Stomach (tissue), 19 donors: ENCODE measurements at places on chromosomes 12 and 14. TPM values are rescaled to one million over a fixed set of nuclear protein-coding genes. Genes with fewer than 3 reads are reported as not detected.

DNA sequence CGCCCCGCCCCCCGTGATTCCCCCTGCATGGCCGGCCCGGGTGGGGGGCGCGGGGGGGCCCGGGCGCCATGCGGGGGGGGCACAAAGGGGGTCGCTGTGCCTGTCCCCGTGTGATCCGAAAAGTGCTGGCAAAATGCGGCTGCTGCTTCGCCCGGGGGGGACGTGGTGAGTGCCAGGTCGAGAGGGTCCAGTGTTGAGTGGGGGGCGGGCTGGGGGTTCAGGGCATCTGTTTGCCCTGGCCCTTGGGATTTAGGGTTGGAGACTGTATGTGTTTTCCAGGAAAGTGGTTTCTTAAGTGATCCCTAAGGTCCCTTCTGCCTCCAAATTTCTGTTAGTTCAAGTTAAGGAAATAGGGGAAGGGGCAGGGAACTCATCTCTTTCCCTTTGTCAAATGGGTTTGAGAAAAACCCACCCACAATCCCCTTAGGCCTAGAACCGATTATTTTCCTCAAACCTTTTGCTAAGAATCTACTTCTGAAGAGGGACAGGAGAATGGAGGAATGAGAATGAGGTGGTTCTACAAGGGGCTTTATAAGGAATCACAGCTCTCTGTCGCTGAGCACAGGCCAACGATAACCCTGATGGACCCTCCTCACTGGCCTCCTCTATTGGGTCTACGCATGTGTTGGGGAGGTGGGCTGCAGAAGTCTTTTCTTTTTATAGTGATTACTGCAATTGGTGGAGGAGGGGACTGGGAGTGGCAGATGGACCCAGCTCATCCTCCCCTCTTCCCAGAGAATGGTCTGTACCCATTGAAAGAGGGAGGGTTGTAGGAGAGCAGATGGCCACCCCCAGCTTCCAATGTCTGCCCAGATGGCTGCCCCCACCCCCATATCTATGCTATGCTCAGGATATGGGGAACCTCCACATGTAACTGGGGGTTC is 834 bp downstream of the ARHGEF25 start:
- H3K36me3 ChIP-seq = peaks cover 5% of the 10 kb centered on the region
- H3K4me3 ChIP-seq = peak overlapping the region; percentile 71
- H3K27me3 ChIP-seq = peaks cover 71% of the 10 kb centered on the region
- DNase-seq = peak; percentile 21
- H3K4me1 ChIP-seq = peaks cover 63% of the 10 kb centered on the region

DNA sequence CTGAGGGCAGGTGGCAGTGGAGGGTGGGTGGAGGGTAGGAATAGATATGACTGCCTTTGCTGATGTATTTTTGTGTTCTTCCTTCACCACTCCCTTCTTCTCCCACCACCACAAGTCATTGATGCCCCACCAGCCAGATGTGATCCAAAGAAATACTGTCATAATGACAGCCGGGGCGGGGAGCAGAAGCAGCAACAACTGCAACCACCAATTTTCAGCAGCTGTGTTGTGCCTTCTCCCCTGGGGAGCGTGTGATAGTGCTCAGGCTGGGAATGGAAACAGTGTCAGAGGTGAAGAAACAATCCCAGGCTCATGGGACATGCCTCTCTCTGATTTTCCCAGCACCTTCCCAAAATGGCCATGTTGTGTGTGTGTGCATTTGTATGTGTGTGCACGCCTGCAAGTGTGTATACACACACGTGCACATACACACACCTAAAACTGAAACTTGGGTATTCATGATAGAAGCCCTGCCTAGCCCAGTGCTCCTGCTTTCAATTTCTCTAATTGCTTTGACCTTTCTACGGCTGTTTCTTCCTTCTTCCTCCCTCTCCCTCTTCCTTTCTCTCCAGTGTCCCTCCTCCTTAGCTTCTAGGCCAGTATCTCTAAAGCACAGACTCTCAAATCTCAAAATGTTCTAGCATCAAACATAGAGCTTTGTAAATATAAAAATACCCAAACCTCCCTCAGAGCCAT is 299.2 kb upstream of the FKBP4 start:
- H3K27me3 ChIP-seq = no peaks in the 10 kb centered on the region
- peaks cover 3% of the 10 kb centered on the region for H3K4me1 ChIP-seq
- no peaks in the 10 kb centered on the region for H3K36me3 ChIP-seq
- no peak overlapping the region for H3K4me3 ChIP-seq
- H3K27ac ChIP-seq = peak overlapping the region; percentile 49

GRCh38 chr12:115213538-115214016 is 529.6 kb upstream of the TBX3 start:
- H3K27me3 ChIP-seq = no peaks in the 10 kb centered on the region
- no peak for DNase-seq
- H3K36me3 ChIP-seq = no peaks in the 10 kb centered on the region

DNA sequence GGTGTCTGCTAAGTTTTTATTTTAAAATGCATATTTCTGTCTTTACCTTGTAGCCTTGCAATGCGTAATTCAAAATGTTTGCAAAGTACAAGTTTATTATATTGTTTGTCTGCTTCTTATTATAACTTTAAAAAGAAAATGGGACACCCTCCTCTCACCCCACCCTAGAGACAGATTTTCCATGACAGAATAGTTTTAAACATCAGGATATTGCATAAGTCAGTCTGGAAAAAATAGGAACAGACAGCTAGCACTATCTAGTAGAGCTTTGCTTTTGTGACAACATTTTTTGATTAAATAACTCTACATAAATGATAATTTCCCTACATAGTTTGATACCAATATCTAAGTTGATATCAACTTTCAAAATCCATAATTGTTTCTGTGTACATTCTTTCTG is 71.3 kb downstream of the PDE3A start:
- H3K4me3 ChIP-seq = no peak overlapping the region
- H3K36me3 ChIP-seq = no peaks in the 10 kb centered on the region

- no peaks in the 10 kb centered on the region for H3K4me1 ChIP-seq
- H3K27ac ChIP-seq = no peak overlapping the region
- H3K4me3 ChIP-seq = no peak overlapping the region
- H3K27me3 ChIP-seq = no peaks in the 10 kb centered on the region
- H3K36me3 ChIP-seq = peaks cover 10% of the 10 kb centered on the region
- DNase-seq = no peak
Observed at GRCh38 chr12:121188227-121188626, 21.7 kb upstream of the P2RX4 start.

- no peak for DNase-seq
- H3K27ac ChIP-seq = no peak overlapping the region
- H3K4me3 ChIP-seq = no peak overlapping the region
- no peaks in the 10 kb centered on the region for H3K4me1 ChIP-seq
- H3K27me3 ChIP-seq = peaks cover 32% of the 10 kb centered on the region
Observed at GRCh38 chr12:30973175-30973574, 46.6 kb downstream of the TSPAN11 start.

Gene TPH2
- not detected for total RNA-seq

Gene AVPR1A
- total RNA-seq = 20.9 TPM

GRCh38 chr12:84034871-84035270 is 877.7 kb downstream of the SLC6A15 start:
- no peak overlapping the region for H3K4me3 ChIP-seq
- H3K27me3 ChIP-seq = no peaks in the 10 kb centered on the region
- no peaks in the 10 kb centered on the region for H3K4me1 ChIP-seq
- no peaks in the 10 kb centered on the region for H3K36me3 ChIP-seq
- no peak overlapping the region for H3K27ac ChIP-seq

Gene IGFBP6
- 95.1 TPM for total RNA-seq

GRCh38 chr12:4828176-4828575 is 81.5 kb upstream of the KCNA1 start:
- no peak overlapping the region for H3K27ac ChIP-seq
- DNase-seq = no peak
- no peak overlapping the region for H3K4me3 ChIP-seq
- H3K36me3 ChIP-seq = no peaks in the 10 kb centered on the region

- H3K36me3 ChIP-seq = no peaks in the 10 kb centered on the region
- H3K27me3 ChIP-seq = no peaks in the 10 kb centered on the region
- no peak overlapping the region for H3K4me3 ChIP-seq
- H3K27ac ChIP-seq = no peak overlapping the region
- no peak for DNase-seq
- no peaks in the 10 kb centered on the region for H3K4me1 ChIP-seq
Observed at GRCh38 chr12:107526555-107527180, 158.9 kb upstream of the PWP1 start.

Gene TMX1
- 10.5 TPM for total RNA-seq

GRCh38 chr12:112238441-112238840 is 113.1 kb downstream of the TRAFD1 start:
- H3K4me1 ChIP-seq = no peaks in the 10 kb centered on the region
- H3K27me3 ChIP-seq = no peaks in the 10 kb centered on the region
- no peak overlapping the region for H3K4me3 ChIP-seq
- peaks cover 100% of the 10 kb centered on the region for H3K36me3 ChIP-seq
- H3K27ac ChIP-seq = no peak overlapping the region

Gene SLC38A6
- not detected for total RNA-seq

Gene C12orf50
- total RNA-seq = not detected

- H3K4me3 ChIP-seq = no peak overlapping the region
- H3K36me3 ChIP-seq = peaks cover 4% of the 10 kb centered on the region
- peaks cover 59% of the 10 kb centered on the region for H3K4me1 ChIP-seq
- H3K27ac ChIP-seq = peak overlapping the region; percentile 62
- H3K27me3 ChIP-seq = no peaks in the 10 kb centered on the region
- no peak for DNase-seq
Observed at GRCh38 chr14:105322791-105323556, 8.4 kb downstream of the PACS2 start.

GRCh38 chr12:24979329-24979728 is 30.4 kb upstream of the BCAT1 start:
- no peak overlapping the region for H3K4me3 ChIP-seq
- no peaks in the 10 kb centered on the region for H3K4me1 ChIP-seq
- H3K27me3 ChIP-seq = no peaks in the 10 kb centered on the region
- H3K36me3 ChIP-seq = no peaks in the 10 kb centered on the region

DNA sequence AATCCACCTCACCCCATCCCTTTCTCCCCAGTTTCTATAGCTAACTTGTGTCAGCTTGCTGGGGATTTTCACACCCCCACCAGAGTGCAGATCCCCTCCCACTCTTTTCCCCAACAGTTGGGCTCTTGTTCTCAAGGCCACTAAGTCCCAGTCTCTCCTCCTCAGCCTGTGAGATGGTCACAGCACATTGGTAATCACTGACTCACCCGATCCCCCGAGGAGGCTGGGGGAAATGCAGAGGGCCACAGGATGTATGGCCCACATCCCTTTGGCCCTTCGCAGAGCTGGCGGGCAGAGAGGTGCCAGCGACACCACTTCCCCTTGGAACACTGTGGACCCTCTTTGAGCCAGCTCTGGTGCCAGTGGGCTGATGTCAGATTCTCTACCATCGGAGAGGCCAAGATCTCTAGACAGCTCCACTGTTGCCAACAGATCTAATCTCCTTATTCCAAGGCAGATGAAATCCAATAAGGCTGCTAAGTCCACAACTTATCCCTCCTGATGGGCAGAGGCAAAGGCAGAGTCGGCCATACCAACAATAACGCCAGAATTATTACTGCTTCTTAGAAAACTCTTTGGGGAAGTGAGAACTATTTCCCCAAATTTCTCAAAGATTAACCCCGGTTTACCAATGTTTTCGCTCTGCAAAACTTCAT is 1.6 kb downstream of the FMNL3 start:
- peak; percentile 37 for DNase-seq
- H3K4me3 ChIP-seq = peak overlapping the region; percentile 83
- H3K4me1 ChIP-seq = peaks cover 51% of the 10 kb centered on the region
- no peaks in the 10 kb centered on the region for H3K27me3 ChIP-seq
- no peaks in the 10 kb centered on the region for H3K36me3 ChIP-seq

GRCh38 chr12:124953689-124954405 is 35.1 kb downstream of the DHX37 start:
- no peak overlapping the region for H3K27ac ChIP-seq
- no peaks in the 10 kb centered on the region for H3K27me3 ChIP-seq
- H3K4me3 ChIP-seq = no peak overlapping the region
- peaks cover 100% of the 10 kb centered on the region for H3K36me3 ChIP-seq
- H3K4me1 ChIP-seq = no peaks in the 10 kb centered on the region

Gene ITGA5
- 81.1 TPM for total RNA-seq

GRCh38 chr14:61563162-61563511 is 132.2 kb upstream of the HIF1A start:
- no peaks in the 10 kb centered on the region for H3K27me3 ChIP-seq
- no peak for DNase-seq
- H3K4me3 ChIP-seq = no peak overlapping the region
- H3K27ac ChIP-seq = peak overlapping the region; percentile 93
- no peaks in the 10 kb centered on the region for H3K36me3 ChIP-seq

- H3K4me1 ChIP-seq = no peaks in the 10 kb centered on the region
- H3K27ac ChIP-seq = no peak overlapping the region
- no peaks in the 10 kb centered on the region for H3K36me3 ChIP-seq
- no peaks in the 10 kb centered on the region for H3K27me3 ChIP-seq
- DNase-seq = no peak
Observed at GRCh38 chr12:4393211-4393610, 13.7 kb upstream of the FGF23 start.

Gene INHBE
- not detected for total RNA-seq

DNA sequence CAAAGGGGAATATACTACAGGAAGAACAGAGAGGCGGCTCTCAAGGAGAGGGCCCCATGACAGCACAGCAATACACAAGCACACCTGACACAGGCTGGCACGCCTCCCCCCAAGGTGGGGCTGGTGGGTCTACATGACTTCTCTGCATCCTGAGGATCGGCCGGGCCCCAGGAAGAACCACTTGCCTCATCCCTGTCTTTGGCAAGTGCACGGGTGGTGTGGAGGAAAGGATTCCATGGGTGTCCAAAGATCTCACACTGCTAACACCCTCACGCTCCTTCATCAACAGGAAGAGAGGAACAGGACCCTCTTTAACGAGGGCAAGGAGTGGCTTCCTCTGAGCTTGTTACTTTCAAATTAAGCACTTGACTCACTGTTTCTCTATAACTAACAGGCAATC is 7.3 kb downstream of the VAMP1 start:
- H3K27me3 ChIP-seq = no peaks in the 10 kb centered on the region
- no peak for DNase-seq
- H3K36me3 ChIP-seq = peaks cover 85% of the 10 kb centered on the region

DNA sequence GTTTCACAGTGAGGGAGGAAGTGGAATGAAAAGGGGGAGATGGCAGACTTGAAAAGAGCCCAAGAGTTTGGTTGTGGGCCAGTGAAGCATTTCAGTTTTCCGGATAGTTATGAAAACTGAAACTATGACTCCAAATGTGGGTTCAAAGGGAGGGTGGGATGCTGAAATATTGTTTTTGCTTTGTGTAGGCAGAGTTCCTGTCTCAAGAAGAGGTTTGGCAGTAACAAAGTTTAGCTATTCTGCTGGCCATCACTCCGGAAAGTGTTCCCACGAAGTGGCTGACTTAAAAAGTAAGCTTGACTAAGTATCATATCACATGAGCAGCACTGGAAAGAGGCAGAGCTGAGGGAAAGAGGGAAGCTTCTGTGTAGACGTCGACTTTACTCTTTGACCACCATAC is 85.2 kb downstream of the CAND1 start:
- peaks cover 4% of the 10 kb centered on the region for H3K4me1 ChIP-seq
- H3K4me3 ChIP-seq = no peak overlapping the region
- H3K36me3 ChIP-seq = no peaks in the 10 kb centered on the region
- no peak overlapping the region for H3K27ac ChIP-seq
- no peak for DNase-seq

Gene MMP17
- 2.2 TPM for total RNA-seq
